Psoas muscle (tissue), 8 donors: ENCODE measurements at places on chromosomes 2 and 18. TPM values are rescaled to one million over a fixed set of nuclear protein-coding genes. Genes with fewer than 3 reads are reported as not detected.

- no peaks in the 10 kb centered on the region for H3K27me3 ChIP-seq
- H3K27ac ChIP-seq, result no peak overlapping the region
- H3K4me3 ChIP-seq, result no peak overlapping the region
- no peak for DNase-seq
Observed at GRCh38 chr2:172038604-172039003, 38.9 kb downstream of the METAP1D start.

DNA sequence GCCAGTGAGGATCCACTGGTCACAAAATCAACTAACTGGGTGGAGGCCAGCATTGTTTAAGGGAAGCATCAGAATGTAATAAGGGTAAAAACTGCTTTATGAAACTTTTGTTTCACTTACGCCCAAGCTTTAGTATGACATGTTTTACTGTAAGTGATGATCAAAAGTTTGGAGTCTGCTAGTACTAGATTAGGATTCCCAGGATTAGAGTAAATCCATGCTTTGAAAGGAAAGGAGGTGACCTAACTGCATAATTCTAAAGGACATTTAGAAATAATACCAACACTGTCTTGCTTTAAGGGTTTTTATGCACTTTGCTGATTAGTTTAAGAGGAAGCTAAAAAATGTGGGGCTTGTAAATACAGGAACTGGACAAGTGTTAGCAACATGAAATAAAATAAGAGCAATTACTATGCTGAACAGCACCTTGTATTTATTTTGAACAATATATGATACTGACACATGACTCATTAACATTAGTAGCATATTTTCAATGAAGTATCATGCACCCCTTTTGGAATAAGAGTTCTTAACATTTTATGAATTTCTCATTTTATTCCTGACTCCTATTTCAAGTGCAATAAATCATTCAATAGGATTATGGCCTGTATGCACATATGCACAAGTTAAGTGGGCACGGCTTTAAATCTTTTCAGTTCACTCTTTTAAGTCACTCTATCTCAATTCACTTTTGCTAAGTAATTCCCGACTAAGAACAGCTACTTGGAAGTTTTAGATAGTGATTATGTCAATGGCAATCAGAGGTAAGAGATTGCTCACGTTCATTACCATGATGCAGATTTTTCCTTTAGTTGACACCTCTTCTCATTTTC lies 62.5 kb downstream of the STK39 start:
- H3K4me1 ChIP-seq, result no peaks in the 10 kb centered on the region
- H3K36me3 ChIP-seq, result no peaks in the 10 kb centered on the region
- H3K4me3 ChIP-seq, result no peak overlapping the region
- no peak overlapping the region for H3K27ac ChIP-seq
- DNase-seq, result no peak
- no peaks in the 10 kb centered on the region for H3K27me3 ChIP-seq

Gene ABCG8
- not detected for total RNA-seq

GRCh38 chr2:203155406-203155805 lies 83.4 kb upstream of the CYP20A1 start:
- H3K36me3 ChIP-seq, result peaks cover 61% of the 10 kb centered on the region
- H3K4me3 ChIP-seq, result no peak overlapping the region
- no peak overlapping the region for H3K27ac ChIP-seq
- no peaks in the 10 kb centered on the region for H3K27me3 ChIP-seq
- DNase-seq, result no peak

DNA sequence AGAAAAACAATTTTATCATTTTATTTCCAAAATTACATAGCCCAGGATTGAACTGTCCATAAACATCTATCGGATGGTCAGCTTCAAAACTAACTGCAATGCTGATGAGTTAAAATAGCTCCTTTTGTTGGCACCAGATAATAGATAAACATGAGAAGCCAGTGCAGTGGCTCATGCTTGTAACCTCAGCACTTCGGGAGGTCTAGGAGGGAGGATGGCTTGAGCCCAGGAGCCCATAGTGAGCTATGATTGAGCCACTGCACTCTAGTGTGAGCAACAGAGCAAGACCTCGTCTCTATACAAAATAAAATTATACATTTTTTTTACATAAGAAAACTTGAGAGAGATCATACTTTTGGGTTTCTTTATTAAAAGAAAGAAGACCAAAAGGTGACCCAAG lies 34.6 kb upstream of the IMPA2 start:
- no peaks in the 10 kb centered on the region for H3K36me3 ChIP-seq
- peak overlapping the region; percentile 94 for H3K27ac ChIP-seq
- peaks cover 17% of the 10 kb centered on the region for H3K4me1 ChIP-seq
- H3K27me3 ChIP-seq, result no peaks in the 10 kb centered on the region
- peak; percentile 32 for DNase-seq

DNA sequence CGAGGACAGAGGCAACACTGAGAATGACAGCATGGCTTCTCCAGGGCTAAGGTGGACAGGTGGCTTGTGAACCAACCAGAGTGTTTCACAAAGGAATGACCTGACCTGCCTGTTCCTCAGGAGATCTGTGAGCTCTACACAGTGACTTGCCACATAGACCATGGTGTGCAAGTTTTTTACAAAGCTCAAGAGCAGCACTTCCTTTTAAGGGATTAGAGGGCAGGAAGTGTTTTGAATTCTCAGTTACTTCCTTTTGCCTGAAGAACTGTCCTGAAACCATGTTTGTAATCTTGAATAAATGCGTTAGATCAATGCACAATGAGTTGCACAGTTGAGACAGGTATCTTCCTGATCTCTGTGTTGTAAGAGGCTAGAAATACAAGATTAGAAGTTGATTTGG lies 421.9 kb downstream of the THSD7B start:
- no peaks in the 10 kb centered on the region for H3K4me1 ChIP-seq
- H3K27ac ChIP-seq, result no peak overlapping the region
- H3K27me3 ChIP-seq, result no peaks in the 10 kb centered on the region
- DNase-seq, result no peak

Gene MOGAT1
- total RNA-seq, result not detected

DNA sequence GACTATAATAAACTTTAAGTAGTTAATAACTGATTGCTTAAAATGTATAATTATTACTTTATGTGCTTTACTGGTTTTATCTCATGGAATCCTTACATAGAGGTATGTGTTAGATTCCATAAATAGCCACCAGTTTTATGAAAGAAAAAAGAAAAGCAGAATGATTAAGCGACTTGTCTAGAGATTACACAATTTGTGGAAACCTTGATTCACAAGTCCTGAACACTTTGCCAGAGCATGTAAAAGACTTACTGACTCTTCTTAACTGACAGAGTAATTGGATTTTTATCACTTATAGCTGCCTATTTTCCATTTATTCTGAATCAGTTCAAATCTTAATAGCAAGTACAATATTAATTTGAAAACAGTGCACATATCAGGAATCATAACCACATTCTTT lies 448.7 kb upstream of the NETO1 start:
- H3K27me3 ChIP-seq, result no peaks in the 10 kb centered on the region
- no peaks in the 10 kb centered on the region for H3K4me1 ChIP-seq
- H3K27ac ChIP-seq, result no peak overlapping the region
- H3K36me3 ChIP-seq, result no peaks in the 10 kb centered on the region
